ENCODE measurements at places on chromosomes 11 and 22.

DNA sequence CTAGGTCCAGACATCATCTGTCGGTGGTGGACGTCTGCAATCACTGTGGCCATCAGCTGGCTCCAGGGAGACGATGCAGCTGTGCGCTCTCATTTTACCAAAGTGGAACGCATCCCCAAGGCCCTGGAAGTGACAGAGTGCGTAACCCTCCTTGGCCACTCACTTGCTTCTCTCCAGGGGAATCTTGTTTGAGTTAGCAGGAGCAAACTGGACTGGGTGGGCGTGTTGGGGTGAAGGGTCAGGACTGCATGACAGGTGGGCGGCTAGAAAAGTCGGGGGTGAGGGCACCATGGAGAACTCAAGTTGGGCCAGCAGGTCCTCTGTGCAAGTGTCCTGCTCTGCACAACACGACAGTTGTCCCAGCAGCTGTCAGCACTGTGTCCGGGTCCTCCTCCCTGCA lies 16.2 kb downstream of the SHISA8 start:
- no peak for DNase-seq

- DNase-seq: no peak
These were observed 160.0 kb downstream of the NTM start for GRCh38 chr11:131530407-131530806.

GRCh38 chr11:119720311-119720913 lies 8.6 kb downstream of the NECTIN1 start:
- DNase-seq: no peak

DNA sequence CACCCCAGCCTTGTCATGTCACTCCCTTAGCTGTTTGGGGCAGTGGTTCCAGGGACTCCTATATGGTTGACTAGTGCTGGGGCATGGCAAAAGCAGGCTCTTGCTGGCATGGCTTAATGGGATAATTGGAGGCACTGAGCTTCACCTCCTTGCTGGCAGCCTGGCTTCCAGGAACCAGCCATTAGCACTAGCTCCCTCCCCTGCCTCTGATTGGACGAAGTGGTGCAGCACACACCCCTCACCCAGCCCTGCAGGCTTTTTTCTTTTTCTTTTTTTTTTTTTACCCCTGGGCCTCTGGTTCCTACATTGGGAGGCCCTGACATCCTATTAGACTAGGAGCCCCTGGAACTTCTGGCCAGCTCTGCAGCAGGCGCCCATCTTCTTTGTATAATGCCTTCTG lies 18.6 kb downstream of the PHLDB1 start:
- DNase-seq: no peak

- no peak for DNase-seq
These were observed 78.8 kb downstream of the ST3GAL4 start for GRCh38 chr11:126433989-126434949.

DNA sequence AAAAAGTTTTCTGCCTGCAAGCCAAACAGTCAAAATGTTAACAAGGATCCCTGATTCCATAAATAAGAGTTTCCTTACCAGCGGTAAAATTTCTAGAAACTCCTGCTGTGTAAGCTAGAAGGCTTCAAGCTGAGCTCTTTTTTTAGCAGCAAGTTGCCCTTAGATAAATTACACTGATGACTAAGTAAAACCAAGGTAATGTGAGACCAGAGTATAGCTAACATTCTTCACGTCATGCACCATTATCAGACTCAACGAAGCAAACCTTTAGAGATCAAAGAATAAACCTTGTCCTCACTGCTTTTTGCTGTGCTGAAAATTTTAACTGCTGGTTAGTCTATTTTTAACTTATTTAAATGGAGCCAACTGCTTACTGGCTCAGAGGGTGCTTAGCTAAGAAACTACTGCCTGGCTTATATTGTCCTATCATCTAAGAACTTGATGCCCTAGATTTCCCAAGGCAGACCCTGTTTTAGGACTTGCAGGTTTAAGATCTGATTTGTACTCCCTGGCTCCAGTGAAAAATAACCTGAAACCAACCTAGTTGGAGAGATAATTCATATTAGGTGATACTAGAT lies 900.7 kb downstream of the JRKL start:
- no peak for DNase-seq

GRCh38 chr11:131079036-131079435 lies 162.8 kb upstream of the SNX19 start:
- no peak for DNase-seq

DNA sequence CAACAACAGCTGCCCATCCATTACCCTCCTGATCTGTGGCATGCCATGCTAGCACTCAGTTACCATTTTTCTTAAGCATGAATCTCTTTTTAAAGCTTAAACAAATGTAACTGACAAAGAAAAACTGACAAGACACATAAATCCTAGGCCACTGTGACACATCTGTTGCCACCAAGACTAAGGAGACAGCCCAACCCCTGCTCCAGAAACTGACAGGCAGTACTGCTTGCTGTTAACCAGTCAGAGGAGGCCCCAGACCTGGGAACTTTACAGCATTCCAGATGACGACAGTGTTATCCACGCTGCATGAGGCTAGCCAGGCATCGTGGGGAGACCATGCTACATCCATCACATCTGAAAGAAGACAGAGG lies 33.8 kb downstream of the HIRA start:
- no peak for DNase-seq

GRCh38 chr11:35407041-35407440 lies 12.3 kb downstream of the SLC1A2 start:
- DNase-seq: no peak

Measured in GM10248 (cell line).